ENCODE measurements at places on chromosomes 4 and X.

DNA sequence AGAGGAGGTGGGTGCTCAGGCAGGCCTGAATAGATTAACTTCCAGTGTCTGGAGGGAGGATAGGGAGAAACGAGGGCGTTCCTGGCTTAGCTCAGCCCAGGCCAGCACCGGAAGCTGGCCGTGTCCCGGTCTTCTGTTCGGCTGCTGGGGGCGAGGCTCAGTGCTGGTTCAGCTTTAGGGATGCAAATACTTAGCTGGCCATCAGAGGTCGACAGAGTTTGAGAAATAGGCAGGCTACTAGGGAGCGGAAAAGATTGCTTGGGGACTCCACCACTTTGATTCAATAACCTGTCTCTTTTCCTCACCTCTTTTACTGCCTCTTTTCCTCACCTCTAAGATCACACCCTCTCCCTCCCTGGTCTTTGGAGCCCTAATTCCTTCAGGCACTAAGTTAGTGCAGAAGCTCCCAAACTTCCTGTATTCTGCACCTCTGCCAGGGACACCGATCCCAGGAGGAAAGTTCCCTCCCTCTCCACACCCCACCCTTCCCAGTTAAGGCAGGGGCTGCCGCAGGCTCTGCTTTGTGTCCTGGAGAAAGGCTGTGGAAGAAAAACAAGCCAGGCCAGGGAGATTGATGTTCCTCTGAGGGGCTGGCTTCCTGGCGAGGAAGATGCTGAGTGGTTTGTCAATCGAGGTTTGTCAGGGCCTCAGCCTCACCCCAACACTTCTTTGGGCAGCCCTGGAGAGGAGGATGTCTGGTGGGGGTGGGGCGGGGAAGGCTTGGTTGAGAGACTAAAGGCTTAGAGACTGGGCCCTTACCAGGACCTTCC, 6.0 kb upstream of the EFNB1 start:
- no peak overlapping the region for H3K27ac ChIP-seq
- no peak overlapping the region for H3K4me3 ChIP-seq
- H3K27me3 ChIP-seq, result no peaks in the 10 kb centered on the region
- DNase-seq, result peak; percentile 79
- H3K36me3 ChIP-seq, result no peaks in the 10 kb centered on the region

DNA sequence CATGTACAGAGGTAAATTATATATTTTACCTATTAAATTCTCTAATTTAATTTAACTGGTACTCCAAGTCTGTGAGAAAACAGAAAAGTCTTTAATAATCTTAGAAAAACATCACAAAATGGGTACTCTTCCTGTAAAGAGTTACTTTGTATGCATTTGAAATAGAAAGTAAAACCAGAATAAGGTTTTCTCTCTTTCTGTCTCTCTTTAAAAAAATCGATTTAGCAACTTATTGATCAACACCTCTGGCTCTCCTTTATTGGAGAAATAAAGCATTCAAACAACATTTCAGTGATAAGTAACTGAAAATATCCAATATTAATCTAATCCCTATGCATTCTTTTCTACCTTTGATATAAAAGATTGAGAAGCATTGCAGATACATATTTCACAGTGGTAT, 27.4 kb downstream of the ATOH1 start:
- no peak overlapping the region for H3K4me3 ChIP-seq
- no peaks in the 10 kb centered on the region for H3K4me1 ChIP-seq
- no peaks in the 10 kb centered on the region for H3K27me3 ChIP-seq
- H3K27ac ChIP-seq, result no peak overlapping the region

DNA sequence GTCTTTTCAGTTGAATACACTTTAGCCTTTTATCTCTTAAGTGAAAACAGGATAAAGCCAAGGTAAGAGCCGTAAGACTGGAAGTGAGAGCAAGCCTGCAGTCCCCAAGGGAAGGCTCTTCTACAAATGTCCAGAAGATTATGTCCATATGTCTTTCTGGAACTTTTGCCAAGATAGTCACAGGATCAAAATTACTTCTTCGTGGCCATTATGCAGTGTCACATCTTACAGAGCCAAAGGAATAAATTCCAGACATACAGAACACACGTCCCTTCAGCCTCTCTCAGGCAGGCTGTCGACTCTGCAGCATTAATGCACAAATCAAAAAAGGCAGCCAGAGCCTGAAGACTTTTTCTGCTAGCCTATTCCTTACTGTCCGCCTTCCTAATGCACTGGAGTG, 10.9 kb upstream of the GATB start:
- H3K27me3 ChIP-seq, result peaks cover 2% of the 10 kb centered on the region
- no peaks in the 10 kb centered on the region for H3K36me3 ChIP-seq
- H3K4me3 ChIP-seq, result no peak overlapping the region
- no peak for DNase-seq

- no peak overlapping the region for H3K4me3 ChIP-seq
- H3K27ac ChIP-seq, result no peak overlapping the region
- no peaks in the 10 kb centered on the region for H3K36me3 ChIP-seq
- no peak for DNase-seq
- H3K4me1 ChIP-seq, result no peaks in the 10 kb centered on the region
- no peaks in the 10 kb centered on the region for H3K27me3 ChIP-seq
Measured at GRCh38 chr4:88567591-88567990, 24.7 kb upstream of the HERC3 start.

- no peak for DNase-seq
- no peaks in the 10 kb centered on the region for H3K27me3 ChIP-seq
- no peak overlapping the region for H3K4me3 ChIP-seq
Measured at GRCh38 chr4:58064653-58065052, 954.5 kb upstream of the IGFBP7 start.

Data from aorta (tissue), 5 donors.